ENCODE measurements at places on chromosomes 11 and 22.

- DNase-seq = no peak
Observed at GRCh38 chr11:83782329-83782728, 496.2 kb upstream of the CCDC90B start.

- no peak for DNase-seq
Observed at GRCh38 chr22:22818861-22819855, 68.5 kb upstream of the IGLL5 start.

GRCh38 chr11:59182457-59183151 is 10.7 kb downstream of the DTX4 start:
- no peak for DNase-seq

GRCh38 chr22:50257041-50257440 is 4.4 kb downstream of the MAPK12 start:
- DNase-seq = no peak

Measured in inflammatory macrophage treated with lipopolysaccharide for 4 hours (primary cell).